ENCODE measurements at places on chromosomes 16 and 17.

GRCh38 chr17:42101513-42102292, 3.4 kb upstream of the ZNF385C start:
- peak; percentile 28 for DNase-seq

DNA sequence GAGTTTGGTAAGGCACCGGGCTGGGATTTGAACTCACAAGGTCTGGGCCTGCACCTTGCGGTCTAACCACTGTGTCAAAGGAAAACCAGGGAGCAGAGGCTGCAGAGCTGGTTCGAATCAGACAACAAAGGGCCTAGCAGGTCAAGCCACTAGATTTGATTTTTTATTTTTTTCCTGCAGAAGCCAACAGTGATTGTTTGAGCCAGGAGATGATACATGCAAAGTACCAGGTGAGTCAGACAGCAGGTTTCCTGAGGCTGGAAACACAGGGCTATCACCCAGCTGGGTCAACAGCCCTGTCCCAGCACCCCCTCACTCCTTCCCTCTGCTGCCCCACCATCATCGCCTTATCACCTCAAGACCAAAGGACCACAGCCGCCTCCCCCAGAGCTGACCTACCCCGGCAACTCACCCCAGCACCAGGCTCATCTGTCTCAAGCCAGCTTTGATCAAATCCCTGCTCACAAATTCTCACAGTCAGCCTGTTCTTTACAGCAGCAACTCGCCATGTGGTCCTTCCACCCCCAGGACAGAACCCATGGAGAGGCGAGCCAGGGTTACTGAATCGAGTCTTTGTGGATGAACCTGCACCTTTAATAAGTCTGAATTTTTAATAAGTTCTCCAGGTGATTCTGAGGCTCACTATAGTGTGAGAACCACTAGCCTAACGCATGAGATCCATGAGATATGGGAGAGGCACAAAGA, 13.0 kb upstream of the KRT19 start:
- DNase-seq, result no peak

DNA sequence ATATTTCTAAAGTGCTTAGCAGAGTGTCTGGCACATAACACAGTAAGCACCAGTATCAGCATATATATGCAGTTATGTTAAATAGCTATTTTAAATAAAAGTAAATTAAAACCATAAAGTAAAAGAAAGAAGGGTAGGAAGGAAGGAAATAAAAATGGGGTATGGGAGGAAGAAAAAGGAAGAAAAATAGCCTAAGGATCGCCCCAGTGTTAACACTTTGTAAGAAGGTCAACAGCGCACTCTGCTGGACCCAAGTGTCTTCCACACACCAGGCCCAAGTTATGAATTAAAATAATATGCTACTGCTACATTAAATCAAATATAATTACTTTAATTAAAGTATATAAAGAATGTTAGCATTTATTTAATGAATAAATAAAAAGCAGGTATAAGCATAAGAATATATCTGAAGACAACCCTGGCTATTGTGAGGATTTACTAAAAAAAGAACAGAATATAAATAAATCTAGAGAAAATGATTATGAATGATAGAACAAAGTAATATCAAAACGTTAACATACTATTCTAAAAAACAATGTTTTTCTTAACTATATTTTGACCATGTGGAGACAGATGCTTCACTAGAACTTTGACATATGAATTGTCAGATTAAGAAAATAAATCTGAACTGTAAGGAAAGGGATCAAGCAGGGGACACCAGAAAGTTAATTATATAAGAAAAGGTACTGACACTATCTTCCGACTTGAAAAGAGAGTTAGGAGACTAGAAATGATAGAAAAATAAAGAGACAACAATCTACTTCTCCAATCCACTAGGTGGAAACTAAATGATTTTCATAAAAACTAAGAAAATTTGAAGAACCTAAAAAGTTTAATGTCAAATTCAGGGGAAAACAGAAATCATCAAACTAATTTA, 25.9 kb downstream of the BRIP1 start:
- DNase-seq, result peak; percentile 48

DNA sequence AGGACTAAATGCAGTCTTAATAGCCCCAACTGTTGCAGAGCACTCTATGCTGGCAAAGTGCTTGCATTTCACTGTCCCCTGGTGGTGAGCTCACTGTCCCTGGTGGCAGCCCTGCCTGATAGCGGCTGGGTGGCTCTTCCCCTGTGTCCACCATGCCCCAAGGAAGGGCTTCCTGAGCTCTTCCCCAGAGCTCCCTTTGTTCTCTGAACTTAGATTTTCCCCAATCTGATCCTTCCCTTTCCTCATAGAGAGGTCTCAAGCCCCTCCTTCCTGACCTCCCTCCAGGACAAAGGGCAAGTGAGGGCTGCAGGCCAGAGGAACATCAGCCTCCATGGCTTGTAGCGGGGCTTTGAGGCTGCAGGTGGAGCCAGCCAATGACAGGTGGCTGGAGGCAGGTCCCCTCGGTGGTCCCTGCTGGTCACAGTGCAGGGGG, 17.0 kb downstream of the BEAN1 start:
- DNase-seq, result no peak

GRCh38 chr17:78995761-78996451, 13.7 kb downstream of the CANT1 start:
- no peak for DNase-seq

DNA sequence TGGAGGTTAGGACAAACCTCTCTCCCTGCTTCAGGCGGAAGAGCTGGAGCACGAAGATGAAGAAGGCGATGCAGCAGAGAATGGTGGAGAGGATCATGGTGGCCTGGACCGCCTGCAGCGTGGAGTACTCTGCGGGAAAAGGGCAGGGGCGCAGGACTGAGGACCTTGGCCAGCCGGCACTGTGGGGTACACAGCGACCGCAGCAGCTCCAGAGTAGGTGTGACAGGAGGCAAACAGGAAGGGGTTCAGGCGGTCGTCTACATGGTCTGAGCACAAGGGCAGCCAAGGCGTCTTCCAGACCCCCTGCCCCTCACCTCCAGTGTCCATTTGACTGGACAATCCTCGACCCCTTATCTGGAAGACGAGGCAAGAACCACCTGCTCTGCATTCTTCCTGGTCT, 42.5 kb downstream of the EMP2 start:
- no peak for DNase-seq

- DNase-seq, result peak; percentile 22
Measured at GRCh38 chr16:20906341-20907255, 6.0 kb downstream of the LYRM1 start.

DNA sequence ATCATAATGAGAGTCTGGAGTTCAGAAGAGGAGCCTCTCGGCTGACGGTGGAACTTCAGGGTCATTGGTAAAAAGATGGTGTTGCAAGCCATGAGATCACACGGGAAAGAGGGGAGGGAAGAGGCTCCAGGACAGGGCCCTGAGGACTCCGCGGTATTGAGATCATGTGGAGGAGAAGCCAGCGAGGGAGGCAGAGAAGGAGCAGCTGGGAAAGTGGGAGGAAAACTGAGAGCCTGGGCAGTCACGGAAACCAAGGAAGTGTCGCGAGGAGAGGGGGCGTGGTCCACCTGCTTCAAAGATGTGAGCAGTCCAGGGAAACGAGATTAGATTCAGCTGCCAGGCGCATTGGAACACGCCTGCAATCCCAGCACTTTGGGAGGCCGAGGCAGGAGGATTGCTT, 27.7 kb upstream of the SBK1 start:
- no peak for DNase-seq

DNA sequence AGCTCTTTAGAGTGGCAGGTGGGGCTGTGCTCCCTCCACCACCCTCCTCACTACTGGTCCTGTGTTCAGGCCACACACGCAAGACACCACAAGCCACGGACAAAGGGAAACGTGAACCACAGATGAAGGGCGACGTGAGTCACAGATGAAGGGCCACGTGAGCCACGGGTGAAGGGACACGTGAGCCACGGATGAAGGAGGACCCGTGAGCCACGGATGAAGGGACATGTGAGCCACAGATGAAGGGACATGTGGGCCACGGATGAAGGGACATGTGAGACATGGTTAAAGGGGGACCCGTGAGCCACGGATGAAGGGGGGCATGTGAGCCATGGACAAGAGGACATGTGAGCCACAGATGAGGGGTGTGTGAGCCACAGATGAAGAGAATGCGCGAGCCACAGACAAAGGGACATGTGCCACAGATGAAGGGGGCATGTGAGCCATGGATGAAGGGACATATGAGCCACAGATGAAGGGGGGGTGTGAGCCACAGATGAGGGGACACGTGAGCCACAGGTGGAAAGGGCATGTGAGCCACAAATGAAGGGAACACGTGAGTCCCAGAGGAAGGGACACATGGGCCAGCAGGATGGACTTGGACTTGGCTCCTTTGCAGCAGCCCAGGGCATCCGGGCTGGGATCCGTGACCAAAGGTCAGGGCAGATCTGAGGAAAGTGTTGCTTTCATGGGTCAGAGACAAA, 15.6 kb downstream of the ZNF469 start:
- no peak for DNase-seq

GRCh38 chr16:65622871-65623270, 501.0 kb upstream of the CDH11 start:
- DNase-seq, result no peak

GRCh38 chr16:61549327-61549726, 486.9 kb downstream of the CDH8 start:
- no peak for DNase-seq

DNA sequence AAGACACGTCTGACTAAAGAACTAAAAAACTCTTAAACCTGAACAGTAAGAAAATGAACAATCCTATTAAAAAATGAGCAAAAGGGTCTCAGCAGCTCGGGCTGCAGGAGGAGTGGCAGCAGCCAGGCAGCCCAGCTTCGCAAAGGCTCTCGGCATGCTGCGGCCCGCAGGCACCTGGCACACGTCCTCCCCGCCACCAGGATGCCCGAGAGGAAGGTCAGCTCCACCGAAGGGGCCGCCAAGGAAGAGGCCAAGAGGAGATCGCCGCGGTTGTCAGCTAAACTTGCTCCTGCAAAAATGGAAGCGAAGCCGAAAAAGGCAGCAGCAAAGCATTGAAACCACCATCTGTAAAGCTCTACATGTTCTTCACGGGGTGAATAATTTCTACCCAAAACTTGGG, 173.5 kb downstream of the BCAS3 start:
- DNase-seq, result no peak
